Stimulated activated CD8-positive, alpha-beta memory T cell treated with anti-CD3 and anti-CD28 coated beads, Interleukin-7, amount 100 ng/mL, for 48 hours (primary cell): ENCODE measurements at places on chromosomes 11 and 22.

DNA sequence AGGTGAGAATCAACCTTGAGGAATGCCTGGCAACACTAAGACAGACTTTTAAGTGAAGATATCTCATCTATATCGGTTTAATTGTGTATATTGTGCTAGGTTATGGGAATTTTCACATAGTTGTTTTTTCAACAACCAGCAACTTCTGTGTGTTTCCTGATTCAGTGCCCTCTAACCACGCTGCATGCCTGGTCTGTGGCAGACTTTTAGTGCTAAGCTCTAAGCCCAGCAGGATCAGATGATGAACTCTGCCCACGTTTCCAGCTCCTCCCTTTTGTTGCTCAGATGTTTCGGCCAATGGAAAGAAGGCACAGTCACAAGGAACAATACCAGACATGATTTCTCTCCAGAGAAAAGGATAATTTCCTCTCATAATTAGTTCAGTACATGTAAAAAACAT is 1.4 kb upstream of the VWA5A start:
- no peak for DNase-seq

GRCh38 chr11:86524620-86525352 is 147.6 kb downstream of the ME3 start:
- no peak for DNase-seq

- no peak for DNase-seq
These were observed 105.7 kb downstream of the RASSF10 start for GRCh38 chr11:13114566-13115379.

DNA sequence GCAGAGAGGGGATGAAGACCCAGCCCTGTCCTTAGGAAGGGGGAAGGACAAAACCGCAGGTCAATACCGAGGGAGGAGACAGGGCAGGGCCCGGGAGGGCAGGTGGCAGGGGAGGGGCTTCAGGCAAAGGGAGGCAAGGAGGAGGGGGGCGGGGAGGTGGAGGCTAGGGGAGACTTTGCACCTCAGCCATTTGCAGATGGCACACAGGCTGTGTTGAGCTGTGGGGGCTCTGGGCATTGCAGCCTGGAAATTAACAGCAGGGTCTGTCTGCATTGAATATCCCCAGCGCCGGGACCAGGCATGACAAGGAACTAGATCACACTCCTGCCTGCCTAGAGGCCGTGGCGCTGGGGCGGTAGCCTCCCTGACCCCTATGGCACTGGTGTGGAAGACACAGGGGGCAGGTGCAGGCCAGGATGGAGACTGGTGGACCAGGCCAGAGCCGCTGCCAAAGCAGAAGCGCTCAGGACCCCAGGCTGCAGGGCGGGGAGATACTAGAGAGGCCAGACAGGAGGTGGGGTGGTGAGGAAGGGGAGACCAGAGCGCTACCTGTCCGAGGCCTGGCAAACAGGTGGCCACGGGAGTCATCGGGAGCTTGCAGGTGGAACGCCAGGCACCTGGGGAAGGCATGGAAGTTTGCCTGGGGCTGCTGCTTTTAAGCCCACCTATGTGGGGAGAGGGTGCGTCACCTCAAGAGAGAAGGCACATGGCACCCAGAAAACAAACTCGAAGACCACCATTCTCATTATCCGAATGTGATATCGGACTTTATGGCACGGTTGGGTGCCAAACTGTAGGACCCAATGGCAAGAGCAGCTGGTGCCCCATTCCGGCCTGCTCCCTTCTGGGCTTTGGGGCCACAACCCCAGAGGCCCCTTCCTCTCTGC is 11.5 kb downstream of the CBX6 start:
- DNase-seq: no peak

- no peak for DNase-seq
These were observed 40.7 kb downstream of the LMO1 start for GRCh38 chr11:8222820-8223512.

- no peak for DNase-seq
These were observed 20.2 kb upstream of the IL17RA start for GRCh38 chr22:17064498-17065100.

DNA sequence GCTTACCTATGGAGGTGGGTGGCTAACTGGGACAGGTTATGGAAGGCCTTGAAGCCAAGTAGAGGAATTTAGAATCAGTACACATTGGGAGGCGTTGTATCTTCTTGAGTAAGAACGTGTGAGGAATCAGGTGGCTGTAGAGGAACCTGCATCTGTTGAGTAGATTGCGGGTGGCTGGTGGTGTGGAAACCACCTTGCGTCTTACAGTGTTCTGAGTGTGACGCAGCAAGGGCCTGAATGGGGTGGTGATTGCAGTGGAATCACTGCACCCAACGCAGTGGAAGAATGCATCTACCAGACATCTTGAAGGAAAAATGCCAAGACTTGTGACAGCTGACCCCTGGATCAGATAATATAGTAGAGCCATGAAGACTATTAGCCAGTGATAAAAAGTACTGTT is 110.8 kb upstream of the NNMT start:
- no peak for DNase-seq

DNA sequence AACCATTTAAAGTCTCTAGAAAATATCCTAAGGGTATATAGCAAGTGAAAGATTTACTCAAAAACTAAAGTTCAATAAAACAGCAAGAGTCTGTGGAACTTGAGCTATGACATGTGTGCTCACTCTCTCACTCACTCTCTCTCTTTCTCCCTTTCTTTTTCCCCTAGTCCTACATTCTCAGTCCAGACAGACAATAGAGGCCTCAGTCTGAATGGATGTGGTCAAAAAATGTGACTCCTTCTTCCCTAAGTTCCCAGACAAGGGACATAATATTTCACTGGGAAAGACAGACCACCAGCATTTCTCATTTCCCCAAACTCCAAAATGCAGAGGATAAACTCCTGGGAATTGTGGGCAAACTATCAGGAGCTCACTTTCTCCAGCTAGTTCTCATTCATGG is 17.6 kb upstream of the APLNR start:
- DNase-seq: no peak

- DNase-seq: no peak
These were observed 20.0 kb upstream of the LMO1 start for GRCh38 chr11:8283465-8284230.

GRCh38 chr11:86748296-86748695 is 52.0 kb upstream of the PRSS23 start:
- DNase-seq: no peak

- DNase-seq: no peak
These were observed 52.3 kb upstream of the CCDC188 start for GRCh38 chr22:20203142-20203551.

GRCh38 chr22:37229012-37229804 is 14.9 kb downstream of the RAC2 start:
- DNase-seq: no peak

- DNase-seq: no peak
These were observed 56.3 kb downstream of the BCR start for GRCh38 chr22:23236440-23237184.

- no peak for DNase-seq
These were observed 94.2 kb upstream of the TBCEL start for GRCh38 chr11:120929664-120930154.

DNA sequence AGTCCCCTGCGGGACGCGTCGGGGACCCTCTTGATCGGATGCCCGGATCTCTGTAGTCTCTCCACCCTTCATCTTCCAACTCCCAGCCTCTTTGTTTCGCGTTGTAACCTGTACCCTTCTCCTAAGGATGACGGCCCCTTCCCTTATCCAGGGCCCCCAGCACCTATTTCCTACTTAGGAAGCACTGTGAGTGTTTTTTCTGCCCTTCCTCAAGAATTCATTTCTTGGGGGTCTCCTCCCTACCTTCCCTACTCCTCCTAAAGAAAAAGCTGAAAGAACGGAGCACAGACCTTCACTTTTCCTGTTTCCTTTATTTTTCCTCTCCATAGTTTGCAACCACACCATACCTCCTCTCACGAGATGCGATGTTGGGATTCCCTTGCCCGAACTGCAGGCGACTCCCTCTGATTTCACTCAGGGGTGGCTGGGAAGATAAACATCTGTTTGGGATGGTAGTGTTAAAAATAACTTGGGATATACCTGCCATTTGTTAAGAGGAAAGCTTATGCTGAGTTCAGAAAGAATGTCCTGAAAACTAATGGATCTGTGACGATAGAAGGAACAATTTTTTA is 593 bp downstream of the FAM118B start:
- DNase-seq: no peak

GRCh38 chr22:49278340-49278739 is 549.3 kb downstream of the BRD1 start:
- no peak for DNase-seq

GRCh38 chr11:68930991-68931855 is 27.5 kb downstream of the IGHMBP2 start:
- no peak for DNase-seq
